CD4-positive, alpha-beta T cell treated with Interleukin-17A for 1 hour (primary cell): ENCODE measurements at places on chromosomes 11 and 22.

GRCh38 chr11:77602381-77603088, 12.8 kb downstream of the AQP11 start:
- no peak for DNase-seq

GRCh38 chr11:66050581-66051231, 1.5 kb upstream of the SF3B2 start:
- DNase-seq = no peak

GRCh38 chr11:104870910-104871309, 27.4 kb downstream of the CASP12 start:
- no peak for DNase-seq

DNA sequence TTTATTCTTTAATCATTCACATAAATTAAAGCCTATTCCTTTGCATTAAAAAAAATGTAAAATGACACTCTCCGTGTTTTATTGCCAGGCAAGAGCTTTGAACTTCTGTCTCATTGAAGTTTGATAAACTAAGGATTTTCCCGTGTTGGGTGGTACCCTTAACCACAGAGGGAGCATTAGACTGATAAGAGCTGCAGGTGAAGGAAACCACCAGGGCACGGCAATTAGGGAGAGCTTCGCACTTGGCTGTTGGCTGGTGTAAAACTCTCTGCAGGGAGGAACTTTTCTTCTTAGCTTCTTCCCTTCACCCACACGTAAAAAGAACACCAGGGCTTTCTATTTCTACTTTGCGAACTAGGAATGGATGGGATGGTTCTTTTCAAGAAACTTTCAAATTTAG, 47.0 kb downstream of the CSTPP1 start:
- DNase-seq = no peak

GRCh38 chr11:78074756-78075155, 4.9 kb downstream of the NDUFC2 start:
- DNase-seq = no peak

DNA sequence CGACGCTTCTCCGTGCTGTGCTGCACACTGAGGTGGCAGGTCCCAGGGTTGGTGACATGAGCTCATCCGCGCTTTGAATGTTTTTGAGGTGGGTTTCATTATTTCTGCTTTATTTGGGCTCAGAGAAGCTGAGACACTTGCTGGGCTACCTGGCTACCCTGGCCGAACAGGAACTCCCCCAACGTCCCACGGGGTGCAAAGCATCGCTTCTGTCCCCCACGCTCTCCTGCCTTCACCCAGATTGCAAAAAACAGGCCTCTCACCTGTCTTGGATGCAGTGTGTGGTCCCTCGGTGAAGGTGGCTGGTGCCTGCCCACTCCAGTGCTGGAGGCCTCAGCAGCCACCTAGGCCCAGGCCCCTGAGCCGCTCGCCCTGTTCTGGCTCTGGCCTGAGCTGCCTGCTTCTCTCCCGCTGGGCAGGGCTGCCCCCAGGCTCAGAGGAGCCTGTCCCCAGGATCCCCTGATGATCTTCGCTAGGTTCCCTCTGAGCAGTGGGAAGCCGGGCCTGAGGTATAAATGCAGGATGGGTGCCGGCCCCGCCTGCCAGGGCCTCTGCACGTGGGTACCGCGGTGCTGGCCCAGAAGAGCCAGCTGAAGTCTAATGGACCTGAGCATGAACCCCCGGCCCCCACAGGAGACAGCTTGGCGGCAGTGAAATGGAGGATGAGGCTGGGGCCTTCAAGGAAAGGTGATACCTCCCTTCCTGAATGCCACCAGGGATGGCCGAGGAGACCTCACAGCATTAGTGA, 15.8 kb upstream of the MRGPRD start:
- no peak for DNase-seq
